Stimulated activated CD8-positive, alpha-beta memory T cell treated with anti-CD3 and anti-CD28 coated beads, Interleukin-12 subunit alpha, Interleukin-12 subunit beta, amount 100 ng/mL, for 4 hours (primary cell): ENCODE measurements at places on chromosomes 12 and 14.

DNA sequence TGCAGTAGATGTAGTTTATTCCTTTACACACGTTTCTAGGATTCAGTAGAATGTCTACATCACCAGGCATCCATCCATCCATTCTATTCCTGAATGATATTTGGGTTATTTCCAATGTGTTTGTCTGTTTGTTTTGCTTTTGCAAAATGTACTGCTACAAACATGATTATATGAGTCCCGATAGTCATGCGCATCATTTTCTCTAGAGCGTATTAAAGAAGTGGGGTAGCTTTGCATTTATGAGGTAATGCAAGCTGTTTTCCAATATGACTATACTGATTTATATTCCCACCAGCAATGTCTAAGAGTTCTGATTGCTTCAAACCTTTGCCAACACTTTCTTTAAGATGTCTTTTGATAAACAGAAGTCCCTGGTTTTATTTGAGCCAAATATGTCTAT, 253.2 kb downstream of the NOVA1 start:
- DNase-seq: no peak

GRCh38 chr12:12686472-12686871, 9.5 kb downstream of the GPR19 start:
- no peak for DNase-seq

- peak; percentile 19 for DNase-seq
These were observed 508 bp downstream of the CNOT2 start for GRCh38 chr12:70243510-70244371.

- DNase-seq: no peak
These were observed 30.2 kb downstream of the TTC9 start for GRCh38 chr14:70671652-70672644.

DNA sequence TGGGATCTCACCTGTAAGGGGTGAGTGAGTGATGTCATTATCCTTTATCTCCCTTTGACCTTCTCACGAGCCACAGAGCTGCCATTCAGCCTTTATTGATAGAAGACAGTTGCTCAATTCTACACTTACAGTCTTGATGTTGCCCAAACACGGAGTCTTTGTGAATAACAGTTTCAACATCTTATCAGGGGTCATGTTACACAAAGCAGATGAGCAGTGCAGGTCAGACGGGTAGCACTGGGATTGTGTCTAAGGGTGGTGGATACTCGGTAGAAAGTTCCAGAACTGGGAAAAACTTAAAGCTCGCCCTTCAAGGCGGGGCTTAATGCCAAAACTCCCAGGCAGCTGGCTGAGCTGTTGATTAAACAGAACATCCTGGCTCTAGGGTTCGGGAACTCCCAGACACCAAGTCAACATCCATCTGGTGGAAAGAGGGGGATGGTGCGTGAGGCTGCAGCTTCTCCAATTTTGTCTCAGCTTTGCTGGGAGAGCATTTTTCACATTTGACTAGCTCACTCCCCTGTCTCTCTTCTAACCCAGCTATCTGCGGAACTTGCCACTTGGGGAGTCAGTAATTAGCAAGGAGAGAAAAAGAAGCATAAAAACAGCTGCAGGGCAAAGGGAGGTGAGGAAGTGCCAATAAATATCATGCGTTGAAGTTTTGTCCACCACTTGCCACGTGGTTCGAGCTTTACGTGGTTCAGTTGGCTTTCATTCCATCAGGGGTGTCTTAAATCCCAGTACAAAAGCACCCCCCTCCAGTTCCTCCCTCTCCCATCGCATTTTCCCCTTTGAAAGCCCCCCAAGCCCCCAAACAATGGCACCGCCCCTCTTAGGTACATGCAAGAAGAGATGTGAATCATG, 31.0 kb downstream of the FOXN4 start:
- DNase-seq: no peak

GRCh38 chr12:116152268-116152667, 125.2 kb downstream of the MED13L start:
- DNase-seq: no peak

DNA sequence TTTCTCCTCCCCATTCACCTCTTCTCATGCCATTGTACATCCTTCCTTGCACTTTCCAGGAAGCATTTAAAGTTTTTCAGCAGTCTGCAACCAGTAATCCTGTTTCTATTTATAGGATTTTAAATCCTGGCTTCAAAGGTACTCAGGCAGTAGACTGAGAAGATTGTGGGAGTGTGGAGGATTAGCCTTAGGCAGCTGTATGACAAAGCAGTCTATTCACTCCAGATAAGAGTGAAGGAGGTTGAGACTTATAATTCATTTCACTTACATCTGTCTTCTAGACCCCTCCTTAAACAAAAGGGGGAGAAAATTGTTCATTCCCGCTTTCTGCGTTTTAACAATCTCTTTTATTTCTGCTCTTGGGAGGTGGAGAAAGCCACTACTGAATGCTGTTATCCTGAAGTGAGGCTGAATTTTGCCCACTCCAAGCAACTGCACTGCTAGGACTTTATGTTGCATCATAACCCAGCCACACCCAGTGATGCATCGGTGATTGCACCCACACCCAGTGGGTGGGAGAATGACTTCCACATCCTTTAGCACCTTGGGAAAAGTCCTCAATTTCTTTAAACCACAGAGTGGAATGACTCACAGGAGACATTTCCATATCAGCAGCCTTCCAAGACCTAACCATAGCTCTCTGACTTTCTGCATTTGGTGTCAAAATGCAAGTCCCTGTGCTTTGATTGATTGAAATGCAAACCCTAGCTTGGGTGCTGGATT, 382.5 kb upstream of the ATP2B1 start:
- DNase-seq: no peak

GRCh38 chr12:102948941-102949352, 8.5 kb upstream of the ASCL1 start:
- DNase-seq: no peak

- DNase-seq: no peak
These were observed 203.0 kb downstream of the RBM19 start for GRCh38 chr12:113762882-113763816.

- no peak for DNase-seq
These were observed 19.7 kb upstream of the ITPK1 start for GRCh38 chr14:93135399-93135798.

- no peak for DNase-seq
These were observed 224.0 kb upstream of the PDE3A start for GRCh38 chr12:20144341-20144740.

- DNase-seq: no peak
These were observed 346.2 kb upstream of the STXBP6 start for GRCh38 chr14:25396128-25396527.

- no peak for DNase-seq
These were observed 58.4 kb downstream of the FAM222A start for GRCh38 chr12:109771746-109772621.

DNA sequence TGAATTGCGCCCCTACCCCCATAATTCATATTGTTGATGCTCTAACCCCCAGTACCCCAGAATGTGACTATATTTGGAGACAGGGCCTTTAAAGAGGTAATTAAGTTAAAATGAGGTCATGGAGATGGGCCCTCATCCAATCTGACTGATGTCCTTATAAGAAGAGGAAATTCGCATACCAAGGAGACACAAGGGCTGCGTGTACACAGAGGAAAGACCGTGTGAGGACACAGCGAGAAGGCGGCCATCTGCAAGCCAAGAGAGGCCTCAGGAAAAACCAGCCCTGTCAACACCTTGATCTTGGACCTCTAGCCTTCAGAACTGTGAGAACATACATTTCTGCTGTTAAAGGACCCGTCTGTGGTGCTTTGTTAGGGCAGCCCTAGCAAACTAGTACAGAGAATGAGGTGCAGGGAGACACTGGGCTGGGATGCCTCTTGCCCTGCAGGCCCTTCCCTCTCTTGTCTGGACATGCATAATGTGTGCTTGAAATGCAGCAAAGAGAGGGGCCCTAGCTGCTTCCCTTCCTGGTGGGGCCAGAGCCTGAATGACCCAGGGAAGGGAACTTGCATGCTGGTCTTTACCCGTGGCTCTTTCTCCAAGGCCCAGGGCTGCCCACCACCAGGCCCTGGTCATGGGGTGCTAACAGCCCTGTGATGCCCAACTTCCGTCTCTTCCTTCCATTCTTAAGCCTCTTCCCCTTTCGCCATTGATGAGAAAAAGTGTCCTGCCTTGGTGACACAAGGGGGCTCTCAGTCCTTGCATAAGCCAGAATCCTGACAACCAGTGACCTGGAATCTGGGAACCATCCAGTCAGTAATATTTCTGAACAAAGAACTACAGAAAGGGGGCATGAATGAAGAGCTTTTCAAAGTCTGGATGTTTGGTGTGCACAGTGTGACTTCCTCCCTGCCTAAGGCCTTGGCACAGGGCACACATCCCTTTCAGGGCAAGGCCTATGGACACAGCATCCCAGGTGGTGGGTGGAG, 50.0 kb upstream of the GPATCH2L start:
- DNase-seq: no peak

- no peak for DNase-seq
These were observed 19.1 kb upstream of the DNM1L start for GRCh38 chr12:32659908-32660440.

DNA sequence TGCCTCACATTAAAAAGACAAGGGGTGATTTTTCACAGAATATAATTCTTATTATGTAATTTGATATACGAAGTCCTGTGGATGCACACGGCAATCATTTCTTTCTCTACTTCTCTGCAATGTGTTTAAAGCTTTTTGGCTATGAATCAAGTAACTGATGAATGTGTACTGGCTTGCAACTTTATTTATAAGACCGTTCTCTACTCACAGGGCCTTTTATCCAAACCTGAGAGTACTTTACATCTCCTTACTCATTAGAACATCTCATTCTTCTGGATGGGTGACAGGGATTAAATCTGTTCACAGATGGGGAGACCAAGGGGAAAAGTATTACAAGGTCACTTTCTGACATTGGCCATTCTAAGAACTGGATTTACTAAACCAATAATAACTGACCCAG, 215.8 kb upstream of the DIO2 start:
- no peak for DNase-seq

GRCh38 chr12:127696963-127697362, 570.0 kb upstream of the TMEM132C start:
- DNase-seq: no peak

- no peak for DNase-seq
These were observed 408.3 kb downstream of the AACS start for GRCh38 chr12:125473501-125473900.

DNA sequence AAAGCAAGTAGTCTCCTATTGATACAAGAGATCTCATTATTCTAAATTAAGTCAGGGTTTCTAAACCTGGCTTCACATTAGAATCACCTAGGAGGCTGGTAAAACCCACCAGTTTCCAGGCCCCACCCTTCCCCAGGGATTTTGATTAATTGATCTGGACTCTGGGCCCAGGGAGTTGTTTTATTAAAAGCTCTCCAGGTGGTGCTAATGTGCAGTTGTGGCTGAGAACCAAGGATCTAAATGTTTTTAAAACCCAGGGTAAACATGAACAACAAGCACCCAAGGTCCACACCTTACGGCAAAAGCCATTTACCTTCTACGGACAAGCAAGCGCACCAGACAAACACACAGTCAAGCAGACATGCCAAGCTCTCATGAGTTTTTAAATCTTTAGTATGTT, 73.9 kb downstream of the SLC2A13 start:
- no peak for DNase-seq

DNA sequence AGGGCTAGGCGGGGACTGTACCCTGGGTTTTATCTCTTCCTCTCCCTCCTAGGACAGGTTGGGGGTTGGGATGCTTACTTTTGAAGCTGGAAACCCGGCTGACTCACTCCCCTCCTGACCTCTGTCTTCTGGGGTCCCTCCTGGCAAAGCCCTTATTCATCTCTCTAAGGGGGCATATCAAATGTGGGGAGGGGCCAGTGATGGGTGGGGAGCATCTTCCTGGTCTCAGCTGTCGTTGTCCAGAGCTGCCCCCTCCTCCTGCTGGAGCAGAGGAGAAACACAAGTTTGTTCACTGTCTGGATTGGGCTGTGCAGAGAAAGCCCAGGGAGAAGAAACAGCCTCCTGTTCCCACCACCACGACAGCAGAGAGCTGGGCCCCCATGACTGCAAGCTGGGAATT, 85.8 kb downstream of the TNFAIP2 start:
- no peak for DNase-seq

DNA sequence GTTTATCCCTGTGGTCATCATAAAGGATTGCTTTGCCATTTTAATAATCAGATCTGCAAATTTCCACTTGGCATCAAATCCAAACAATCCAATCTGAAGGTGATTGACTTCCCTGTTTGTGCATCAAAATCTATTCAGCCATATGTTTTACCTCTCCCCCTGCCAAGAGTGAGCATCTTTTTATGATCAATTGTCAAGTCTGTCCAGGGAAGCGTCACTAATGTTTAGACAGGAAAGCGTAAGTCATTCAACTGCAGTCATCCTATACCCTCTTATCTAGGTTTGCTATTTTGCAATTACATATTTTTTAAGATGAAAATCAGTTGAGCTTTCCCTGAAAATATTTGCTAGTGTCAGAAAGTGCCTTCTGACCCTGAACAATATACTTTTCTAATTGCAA, 1224.1 kb upstream of the SEL1L start:
- no peak for DNase-seq

- DNase-seq: no peak
These were observed 10.4 kb downstream of the GTSF1 start for GRCh38 chr12:54463034-54463433.

DNA sequence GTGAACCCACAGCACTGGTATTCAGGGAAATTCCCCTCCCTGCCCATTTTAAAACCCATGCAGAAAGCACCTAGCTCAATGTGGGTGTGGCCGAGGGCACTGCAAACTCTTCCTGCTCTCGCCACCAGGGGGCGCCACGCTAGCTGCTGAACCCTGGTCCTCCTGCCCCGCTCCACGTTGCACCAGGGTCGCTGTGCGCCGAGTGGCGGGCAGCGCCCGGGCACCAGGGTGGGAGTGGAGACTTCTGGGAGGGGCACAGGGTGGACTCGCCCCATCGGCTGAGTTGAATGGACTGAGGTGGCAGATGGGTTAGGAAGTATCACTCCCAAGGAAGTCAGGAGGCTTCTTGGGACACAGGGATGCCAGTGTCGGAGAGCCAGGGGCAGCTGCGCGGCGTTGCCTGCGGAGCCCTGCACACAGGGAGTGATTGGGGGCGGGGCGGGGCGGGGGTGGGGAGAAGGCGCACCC, 48.1 kb upstream of the BCL11B start:
- DNase-seq: peak; percentile 51

- no peak for DNase-seq
These were observed 11.8 kb upstream of the KRAS start for GRCh38 chr12:25262389-25263074.

DNA sequence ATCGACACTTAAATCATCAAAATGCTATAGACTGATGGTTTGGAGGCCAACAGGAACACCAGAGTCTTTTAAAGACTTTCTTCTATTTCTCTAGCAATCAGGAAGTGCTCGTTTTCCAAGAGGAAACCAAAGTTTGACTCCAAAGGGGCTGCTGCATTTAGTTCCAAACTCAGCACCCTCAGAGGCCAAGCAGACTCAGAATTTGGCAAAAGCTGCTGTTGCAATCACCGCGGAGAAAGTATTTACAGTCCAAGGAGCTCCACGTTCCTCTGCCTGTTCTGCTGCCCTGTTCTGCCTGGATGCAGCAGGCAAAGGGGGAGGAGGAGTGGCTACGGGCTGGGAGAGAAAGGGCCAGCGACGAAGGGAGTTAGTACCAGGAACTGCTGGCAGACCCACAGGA, 325.1 kb downstream of the BCL11B start:
- DNase-seq: no peak

GRCh38 chr14:60753264-60754119, 18.9 kb downstream of the MNAT1 start:
- peak; percentile 23 for DNase-seq

GRCh38 chr12:26369588-26369987, 174.2 kb downstream of the SSPN start:
- no peak for DNase-seq

GRCh38 chr14:84527706-84528105, 1002.2 kb upstream of the FLRT2 start:
- DNase-seq: no peak

GRCh38 chr14:36818794-36819384, 157.2 kb downstream of the PAX9 start:
- DNase-seq: no peak

- DNase-seq: no peak
These were observed 127.7 kb downstream of the SNAPC1 start for GRCh38 chr14:61889914-61890351.
